ENCODE measurements at places on chromosomes 13 and 19.

- no peak for DNase-seq
These were observed 4.0 kb downstream of the SERPINE3 start for GRCh38 chr13:51343475-51343874.

DNA sequence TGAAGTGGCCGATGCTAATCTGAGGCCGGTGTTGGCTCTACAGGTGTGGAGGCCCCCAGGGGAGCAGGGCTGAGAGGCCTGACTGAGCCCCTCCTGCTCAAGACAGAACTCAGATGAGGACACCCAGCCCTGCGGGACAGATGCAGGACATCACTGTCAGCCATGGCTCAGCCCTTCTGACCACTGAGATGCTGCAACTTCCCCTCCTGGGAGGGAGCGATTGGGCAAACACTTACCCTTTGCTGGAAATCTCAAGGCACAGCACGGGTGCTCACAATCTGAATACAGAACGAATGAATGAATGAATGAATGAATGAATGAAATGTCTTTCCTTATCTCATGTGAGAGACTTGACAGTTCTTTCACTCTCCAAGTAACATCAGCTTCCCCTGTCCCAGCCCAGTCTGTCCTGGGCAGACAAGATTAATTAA, 3.5 kb upstream of the SIGLEC7 start:
- DNase-seq: no peak

DNA sequence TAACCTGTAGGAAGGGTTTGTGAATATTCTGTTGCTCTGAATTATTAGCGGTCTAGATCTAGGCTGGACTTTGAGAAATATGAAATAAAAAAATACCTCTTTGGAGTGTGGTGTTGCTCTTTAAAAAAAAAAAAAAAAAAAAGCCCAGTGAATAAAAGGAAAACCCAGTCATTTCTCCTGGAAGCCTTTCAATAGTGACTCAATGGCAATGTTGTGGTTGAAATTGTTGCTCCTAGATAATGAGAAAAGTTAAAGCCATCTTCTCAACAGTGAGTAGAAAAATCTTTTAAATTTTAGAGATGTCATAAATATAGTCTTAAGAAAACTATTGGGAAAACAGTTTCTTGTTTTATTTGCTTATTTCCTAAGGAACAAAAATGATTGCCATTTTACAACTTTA, 135.3 kb downstream of the RFC3 start:
- DNase-seq: no peak

- no peak for DNase-seq
These were observed 26.5 kb downstream of the MRPL57 start for GRCh38 chr13:21202767-21203531.

- DNase-seq: no peak
These were observed 25.0 kb downstream of the SH3GL1 start for GRCh38 chr19:4375164-4376027.

DNA sequence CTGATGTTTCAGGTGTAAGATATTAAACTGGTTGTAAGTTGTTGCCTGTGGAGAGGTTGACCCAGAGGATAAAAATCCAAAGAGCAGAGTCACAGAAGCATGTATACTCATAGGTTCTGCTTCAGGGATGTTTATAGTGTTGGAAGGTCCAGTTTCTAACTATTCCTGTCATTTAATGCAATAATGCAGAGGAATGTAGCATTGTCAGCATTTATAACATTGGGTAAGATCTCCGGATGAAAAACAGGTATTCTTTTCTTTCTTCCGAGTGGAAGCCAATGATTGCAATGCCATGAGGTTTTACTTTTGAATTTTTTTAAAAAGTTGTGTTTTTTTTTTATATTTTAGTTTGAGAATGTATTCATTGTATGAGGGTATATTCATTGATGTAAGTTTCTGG, 771.0 kb downstream of the PCDH9 start:
- DNase-seq: no peak

DNA sequence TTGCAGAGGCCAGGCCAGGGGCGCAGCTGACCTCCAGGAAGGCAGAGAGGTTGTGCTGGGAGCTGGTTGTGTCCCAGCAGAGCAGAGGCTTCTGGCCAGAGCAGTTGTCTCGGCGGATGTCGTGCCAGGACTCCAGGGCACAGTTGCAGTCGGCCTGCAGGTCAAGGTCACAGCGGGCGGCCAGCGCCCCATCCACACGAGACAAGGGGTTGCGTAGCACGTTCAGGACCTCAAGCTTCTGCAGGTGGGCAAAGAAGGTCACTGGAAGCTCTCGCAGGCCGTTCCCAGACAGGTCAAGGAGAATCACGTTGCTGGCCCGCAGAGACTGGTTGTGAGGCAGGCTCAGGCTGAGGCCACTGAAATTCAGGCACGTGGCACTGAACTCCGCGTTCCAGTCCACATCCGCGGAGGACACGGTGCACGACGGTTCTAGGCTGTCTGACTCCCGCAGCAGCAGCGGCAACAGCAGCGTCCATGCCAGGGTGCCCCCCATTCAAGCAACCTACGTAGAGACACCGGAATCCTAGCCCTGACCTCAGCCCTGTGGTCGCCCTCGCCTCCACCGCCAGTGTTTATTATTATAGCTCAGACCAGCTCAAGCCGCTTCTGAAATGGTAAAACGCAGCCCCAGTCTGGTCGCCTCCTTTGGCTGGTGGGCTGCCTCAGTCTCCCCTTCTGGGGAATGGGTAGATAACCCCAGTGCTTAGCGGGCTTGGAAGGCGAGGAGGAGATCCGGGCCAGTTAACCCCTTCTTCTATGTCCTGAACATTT, 766 bp downstream of the LRRC25 start:
- no peak for DNase-seq

DNA sequence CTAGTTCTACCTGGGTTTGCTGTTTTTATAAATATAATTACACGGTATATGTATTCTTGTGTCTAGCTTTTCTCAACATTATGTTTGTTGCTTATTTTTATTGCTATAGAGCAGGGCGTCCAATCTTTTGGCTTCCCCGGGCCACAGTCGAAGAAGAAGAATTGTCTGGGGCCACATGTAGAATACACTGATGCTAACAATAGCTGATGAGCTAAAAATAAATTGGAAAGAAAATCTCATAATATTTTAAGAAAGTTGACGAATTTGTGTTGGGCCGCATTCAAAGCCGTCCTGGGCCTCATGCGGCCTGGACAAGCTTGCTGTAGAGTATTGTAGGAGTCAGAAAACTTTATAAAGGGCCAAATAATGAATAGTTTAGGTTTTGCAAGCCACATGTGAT, 33.9 kb downstream of the GPR12 start:
- DNase-seq: no peak

GRCh38 chr19:12833738-12834565, 427 bp downstream of the RTBDN start:
- no peak for DNase-seq

DNA sequence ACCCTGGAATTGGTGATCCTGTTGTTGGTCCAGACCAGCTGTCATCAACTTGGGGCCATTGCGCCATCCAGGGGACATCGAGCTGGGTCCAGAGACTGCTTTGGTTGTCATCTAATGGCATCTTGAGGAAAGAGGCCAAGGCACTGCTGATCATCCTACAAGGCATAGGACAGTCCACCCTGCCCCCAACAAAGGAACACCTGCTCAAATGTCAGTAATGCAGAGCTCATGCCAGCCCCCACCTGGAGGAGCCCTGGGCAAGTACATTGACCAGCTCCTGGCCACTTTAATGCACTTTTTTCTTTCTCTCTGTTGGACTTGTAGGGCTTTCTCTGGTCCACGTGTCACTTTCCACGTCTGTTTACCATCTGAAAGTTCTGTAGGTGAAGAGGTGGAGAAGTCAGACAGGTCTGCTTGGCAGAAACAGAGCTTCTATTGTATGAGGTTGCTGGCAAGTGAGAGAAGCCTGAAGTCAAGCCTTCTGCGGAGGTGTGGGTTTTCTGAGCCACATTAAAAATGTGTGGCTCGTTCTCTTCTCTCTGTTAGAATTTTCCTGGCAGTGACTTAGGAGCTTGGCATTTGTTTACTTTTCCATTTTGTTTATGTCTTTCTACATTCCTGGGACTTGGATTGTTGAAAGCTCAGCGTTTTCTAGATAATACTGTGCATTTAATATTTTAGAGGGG, 124.0 kb upstream of the RNF113B start:
- DNase-seq: no peak

DNA sequence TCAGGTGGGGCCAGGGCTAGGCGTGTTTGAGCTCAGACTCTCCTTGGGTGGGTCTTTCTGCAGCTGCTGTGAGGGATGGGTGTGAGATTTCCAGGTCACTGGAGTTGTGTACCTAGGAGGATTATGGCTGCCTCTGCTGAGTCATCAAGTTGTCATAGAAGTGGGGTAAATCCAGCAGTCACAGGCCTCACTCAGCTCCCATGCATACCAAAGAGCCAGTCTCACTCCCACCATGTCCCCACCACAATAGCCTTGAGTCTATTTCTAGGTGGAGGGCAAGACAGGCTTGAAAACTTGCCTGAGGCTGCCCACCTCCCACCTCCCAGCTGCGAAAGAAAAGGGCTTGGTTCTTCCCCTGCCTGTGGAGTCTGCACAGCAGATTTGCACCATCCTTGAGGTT, 194.0 kb upstream of the PCDH17 start:
- DNase-seq: no peak

DNA sequence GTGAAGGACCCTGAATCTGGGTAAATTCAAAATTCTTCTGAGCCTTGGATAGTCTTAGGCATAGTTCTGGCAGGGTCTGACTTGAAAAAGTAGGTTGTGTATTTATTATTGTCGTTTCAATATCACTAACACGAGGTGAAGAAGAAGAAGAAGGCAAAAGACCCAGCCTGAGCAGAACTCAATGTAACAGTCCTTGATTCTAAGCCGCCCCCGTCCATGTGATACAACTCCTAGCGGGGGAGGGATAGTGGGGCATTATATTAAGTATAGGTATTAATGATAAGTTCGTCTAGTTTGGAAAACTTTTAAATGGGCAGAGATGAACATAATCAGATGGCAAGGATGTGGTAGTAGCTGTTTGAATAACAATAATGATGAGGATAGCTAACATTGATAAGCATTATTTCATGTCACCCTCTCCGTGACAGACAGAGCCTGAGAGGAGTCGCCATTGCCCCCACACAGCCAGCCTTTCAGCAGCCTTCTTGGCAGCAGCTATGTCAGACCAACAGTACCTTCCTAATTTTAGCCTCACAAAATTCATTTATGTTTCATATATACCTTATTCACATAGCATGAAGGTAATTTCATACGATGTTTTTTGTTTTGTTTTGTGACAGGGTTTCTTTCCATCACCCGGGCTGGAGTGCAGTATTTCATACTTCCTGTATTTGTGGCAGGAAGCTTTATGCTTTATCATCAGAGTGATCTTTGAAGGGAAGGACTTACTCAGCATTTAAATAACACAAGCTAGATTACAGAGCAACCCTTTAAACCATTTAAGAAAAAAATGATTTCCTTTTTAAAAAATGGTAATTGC, 64.4 kb upstream of the NPAS1 start:
- DNase-seq: no peak

DNA sequence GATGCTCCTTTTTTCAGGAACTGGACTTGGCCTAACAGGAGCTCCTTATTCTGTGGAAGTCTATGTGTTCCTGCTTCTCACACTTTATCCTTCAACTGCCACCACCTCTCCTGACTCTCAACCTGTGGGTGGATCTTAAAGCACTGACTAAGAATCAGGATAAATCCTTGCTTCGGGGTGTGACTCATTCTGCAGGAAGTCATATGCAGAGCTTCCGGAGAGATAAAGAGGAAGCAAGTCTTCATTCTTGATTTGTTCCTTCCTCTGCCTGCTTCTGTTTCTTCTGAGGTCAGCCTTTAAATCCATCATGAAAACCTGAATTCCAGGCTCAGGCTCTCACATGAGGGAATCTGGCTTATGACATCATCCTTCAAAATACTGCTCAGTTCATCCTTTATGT, 137.1 kb upstream of the ATXN8OS start:
- no peak for DNase-seq

- no peak for DNase-seq
These were observed 234.6 kb upstream of the RFC3 start for GRCh38 chr13:33583398-33583797.

- DNase-seq: no peak
These were observed 72.6 kb downstream of the SIPA1L3 start for GRCh38 chr19:37979547-37980082.

DNA sequence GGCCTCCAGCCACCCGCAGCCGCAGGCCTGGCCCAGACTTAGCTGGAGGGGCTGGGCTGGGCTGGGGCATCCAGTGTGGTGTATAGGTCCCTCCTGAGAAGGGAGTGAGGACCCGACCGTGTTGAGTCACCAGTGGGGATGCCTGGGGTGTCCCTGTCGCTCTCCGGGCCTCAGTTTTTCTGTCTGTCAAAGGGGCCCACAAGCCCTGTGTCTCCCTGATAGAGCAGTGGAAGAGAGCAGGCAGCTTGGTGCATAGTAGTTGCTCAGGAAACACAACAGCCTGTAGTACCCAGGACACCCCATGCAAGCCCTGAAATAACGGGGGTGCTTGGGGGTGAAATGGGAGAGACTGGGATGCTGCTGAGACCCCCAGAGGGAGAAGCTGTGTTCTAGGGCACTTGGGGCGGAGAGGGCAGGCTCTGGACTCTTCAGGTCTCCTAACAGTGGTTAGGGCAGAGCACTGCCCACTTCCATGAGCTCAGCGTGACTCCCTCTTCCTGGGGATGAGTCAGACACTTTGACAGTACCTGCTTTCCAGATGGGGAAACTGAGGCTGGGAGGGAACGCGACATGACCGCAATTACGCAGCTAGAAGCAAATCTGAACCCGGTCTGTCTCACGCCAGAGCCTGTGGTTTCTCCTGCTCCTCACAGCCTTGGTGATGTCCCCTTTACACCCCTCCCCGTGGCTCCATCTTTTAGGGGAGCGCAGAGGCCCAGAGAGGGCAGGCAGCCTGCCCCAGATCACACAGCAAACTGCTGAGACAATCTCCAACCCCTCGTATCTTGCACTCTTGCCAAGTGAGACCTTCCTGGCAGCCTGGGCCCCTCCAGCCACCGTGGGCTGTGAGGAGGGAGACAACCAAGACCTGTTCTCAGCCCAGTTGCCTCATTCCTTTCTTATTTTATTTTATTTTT, 692 bp downstream of the SULT2B1 start:
- no peak for DNase-seq

- no peak for DNase-seq
These were observed 156.3 kb downstream of the NDFIP2 start for GRCh38 chr13:79637133-79637763.

DNA sequence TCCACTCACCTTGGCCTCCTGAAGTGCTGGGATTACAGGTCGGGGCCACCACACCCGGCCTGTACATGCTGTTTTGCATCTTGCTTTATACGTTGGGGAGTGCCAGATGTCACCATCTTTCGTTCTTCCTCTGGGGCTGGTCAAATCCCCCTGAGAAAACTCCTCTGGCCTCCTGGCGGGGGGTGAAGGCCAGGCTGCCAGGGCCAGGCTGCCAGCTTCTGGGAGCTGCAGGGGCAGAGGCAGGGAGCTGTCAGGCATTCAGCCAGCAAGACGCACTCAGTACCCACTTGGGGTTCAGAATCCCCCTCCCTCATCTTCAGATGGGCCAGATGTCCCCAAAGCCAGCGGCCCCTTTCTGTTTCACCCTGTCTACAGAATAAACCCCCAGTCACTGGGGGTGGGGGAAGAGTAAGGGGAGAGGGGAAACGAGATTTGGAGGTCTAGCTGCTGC, 16.1 kb downstream of the ZSWIM9 start:
- no peak for DNase-seq

Data from activated CD4-positive, alpha-beta T cell treated with anti-CD3 and anti-CD28 coated beads for 24 hours (primary cell).